ENCODE measurements at places on chromosomes 3 and 15.
A peak's percentile ranks its signal among the peaks of the same experiment; 100 is the strongest.

- DNase-seq, result peak; percentile 13
Measured at GRCh38 chr3:44624749-44625480, at the start of gene ZNF197. TSS of gene ZNF197 (plus strand) at chr3:44625036. CDS start at chr3:44629155, 4,119 bp downstream.

DNA sequence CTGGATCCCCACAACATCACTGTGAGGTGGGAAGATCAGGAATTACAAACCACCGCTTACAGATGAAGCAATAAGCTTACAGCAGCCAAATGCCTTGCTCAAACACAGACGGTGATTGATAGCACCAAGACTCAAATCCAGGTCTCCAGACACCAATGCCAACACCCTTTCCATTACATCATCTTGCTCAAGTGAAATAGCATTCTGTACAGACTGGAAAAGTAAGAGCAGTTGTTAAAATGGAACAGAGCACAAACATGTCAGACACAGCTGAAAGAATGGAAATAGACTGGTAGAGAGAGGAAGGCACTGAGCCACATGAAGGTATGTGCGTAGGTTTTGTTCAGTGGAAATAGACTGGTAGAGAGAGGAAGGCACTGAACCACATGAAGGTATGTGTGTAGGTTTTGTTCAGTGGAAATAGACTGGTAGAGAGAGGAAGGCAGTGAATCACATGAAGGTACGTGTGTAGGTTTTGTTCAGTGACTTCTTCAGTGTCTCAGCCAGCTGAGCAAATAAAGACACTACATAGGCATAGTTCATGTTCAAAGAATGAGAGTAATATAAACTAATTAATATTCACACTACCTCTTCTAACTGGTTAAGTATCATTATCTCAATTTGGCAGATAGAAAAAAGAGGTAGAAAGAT, 15.6 kb downstream of the CLDN1 start:
- no peak for DNase-seq

- no peak for DNase-seq
Measured at GRCh38 chr3:126731044-126731443, 27.0 kb downstream of the CHCHD6 start.

DNA sequence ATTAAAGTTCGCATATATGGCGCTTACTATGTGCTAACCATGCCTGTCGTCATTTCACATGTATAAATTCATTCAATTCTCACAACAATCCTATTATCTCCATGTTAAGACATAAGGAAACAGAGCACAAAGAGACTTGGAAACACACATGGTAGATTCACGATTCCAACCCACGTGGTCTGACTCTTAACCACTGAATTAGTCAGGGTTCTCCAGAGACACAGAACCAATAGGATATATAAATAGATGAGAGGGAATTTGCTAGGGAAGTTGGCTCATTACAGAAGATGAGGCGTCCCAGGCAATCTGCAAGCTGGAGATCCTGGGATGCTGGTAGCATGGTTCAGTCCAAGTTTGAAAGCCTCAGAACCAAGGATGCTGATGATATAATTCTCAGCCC, 765.3 kb downstream of the TBL1XR1 start:
- no peak for DNase-seq

DNA sequence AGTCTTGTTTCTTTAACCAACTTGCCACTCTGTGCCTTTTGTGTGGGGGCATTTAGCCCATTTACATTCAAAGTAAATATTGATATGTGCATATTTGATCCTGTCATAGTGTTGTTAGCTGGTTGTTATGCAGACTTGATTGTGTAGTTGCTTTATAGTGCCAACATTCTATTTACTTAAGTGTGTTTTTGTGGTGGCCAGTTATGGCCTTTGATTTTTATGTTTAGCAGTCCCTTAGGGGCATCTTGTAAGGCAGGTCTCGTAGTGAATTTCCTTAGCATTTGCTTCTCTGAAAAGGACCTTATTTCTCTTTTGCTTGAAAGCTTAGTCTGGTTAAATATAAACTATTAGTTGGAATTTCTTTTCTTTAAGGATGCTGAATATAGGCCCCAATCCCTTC, 282.8 kb upstream of the NECTIN3 start:
- DNase-seq, result no peak

- no peak for DNase-seq
Measured at GRCh38 chr3:64291345-64291744, 66.1 kb upstream of the PRICKLE2 start.

DNA sequence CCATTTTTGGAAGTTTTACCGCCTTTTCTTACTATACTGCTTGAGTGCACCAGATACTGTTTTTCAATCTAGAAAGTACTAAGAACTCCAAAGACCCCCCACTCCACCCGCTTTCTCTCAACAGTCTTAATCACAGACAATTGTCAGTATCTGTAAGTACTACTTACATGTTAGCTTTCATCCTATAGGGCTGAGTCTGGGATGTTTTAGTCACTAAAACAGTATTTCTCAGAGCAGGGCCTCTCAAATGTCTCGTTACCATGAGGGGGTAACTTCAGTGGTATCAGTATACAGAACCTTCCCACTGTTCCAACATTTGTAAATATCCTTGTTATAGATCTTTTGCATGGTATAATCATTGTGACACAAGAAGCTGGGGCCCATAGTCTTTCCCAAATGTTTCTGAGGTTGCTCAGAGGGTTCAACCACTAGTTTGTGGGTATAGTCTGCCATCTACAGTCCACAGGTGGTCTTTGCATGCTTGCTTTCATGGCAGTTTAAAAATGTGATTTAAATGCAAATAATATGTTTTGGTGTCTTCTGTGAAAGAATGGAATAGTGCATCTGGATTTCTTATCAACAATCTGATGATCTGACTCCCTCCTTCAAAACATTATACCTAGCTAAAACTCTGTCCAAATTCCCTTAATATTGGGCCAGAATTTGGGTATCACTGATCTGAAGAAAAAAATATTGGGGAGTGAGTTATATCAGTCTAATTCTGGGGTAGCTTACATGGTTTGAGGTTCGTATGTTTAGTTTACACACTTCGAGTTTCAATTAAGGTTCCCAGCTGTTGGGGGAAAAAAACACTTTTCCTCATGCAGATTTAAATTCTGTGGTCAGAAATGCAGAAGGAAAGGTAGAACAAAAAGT, 18.0 kb upstream of the DNAJC13 start:
- no peak for DNase-seq

- no peak for DNase-seq
Measured at GRCh38 chr3:16477056-16477455, 36.4 kb downstream of the RFTN1 start.

DNA sequence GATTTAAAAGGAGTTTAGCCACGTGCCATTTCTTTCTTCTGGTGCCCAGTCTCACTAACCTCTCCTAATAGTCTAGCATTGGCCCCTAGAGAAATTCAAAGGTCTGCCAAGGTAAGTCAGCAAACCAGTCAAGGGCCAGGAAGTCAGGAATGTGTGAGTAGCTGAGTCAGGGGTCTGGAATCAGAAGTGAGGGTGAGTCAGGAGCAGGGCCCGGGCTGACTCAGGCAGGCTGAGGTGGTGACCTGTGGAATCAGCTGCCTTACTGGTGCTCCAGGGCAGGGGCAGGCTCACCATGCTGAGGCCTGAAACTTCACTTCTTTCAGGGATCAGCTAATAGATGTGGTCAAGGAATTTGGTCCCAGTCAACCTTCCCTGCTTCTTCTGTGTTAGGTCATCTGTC, 105.8 kb upstream of the MYZAP start:
- no peak for DNase-seq

DNA sequence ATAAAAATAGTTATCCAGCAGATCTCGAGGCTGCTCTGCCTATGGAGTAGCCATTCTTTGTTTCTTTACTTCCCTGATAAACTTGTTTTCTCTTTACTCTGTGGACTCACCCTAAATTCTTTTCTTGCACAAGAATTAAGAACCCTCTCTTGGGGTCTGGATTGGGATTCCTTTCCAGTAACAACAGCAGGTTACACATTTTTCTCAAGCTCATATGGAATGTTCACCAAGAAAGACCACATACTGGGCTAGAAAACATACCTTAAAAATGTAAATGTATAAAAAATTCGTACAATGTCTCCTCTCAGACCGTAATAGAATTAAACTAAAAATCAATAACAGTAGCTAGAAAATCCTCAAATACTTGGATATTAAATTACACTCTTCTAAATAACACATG, 299.2 kb downstream of the CNTN3 start:
- DNase-seq, result no peak

- no peak for DNase-seq
Measured at GRCh38 chr15:67812241-67812644, 13.1 kb upstream of the SKOR1 start.

DNA sequence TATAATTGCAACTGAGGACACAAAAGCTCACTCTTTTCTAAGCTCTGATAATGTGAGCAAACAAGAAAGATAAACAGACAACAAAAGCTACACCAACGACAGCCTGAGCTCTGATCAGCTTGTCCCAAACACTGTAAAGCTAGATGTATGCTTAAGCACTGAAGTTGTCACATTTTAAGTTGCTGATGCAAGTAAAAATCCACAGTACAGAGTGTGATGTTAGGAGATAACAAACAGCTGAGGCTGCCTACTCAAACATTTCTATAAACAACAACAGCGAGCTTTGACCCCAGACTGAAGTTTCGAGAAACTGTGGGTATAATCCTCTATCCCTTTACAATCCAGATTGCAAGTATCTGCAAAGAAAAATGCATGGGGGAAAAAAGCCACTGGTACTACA, 10.7 kb downstream of the MTHFS start:
- DNase-seq, result no peak

DNA sequence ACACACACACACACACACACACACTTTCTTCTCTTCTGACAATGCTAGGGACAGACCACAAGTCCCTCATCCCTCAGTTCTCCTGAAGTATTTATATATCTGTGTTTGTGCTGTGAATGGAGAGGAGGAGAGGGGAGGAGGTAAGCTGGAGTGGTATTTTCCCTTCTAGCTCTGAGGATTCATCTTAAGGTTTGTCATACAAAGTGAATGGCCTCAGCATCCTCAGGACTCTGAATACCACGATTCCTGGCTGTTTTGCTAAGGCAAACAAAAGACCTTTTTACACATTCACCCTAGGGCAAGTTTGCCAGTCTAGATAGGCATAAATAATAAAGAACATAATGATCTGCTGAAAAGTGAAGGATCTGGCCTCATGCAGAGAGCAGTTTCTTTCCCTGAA, 65.7 kb upstream of the CHMP2B start:
- DNase-seq, result no peak

- no peak for DNase-seq
Measured at GRCh38 chr15:90513448-90513847, 16.3 kb upstream of the CRTC3 start.

DNA sequence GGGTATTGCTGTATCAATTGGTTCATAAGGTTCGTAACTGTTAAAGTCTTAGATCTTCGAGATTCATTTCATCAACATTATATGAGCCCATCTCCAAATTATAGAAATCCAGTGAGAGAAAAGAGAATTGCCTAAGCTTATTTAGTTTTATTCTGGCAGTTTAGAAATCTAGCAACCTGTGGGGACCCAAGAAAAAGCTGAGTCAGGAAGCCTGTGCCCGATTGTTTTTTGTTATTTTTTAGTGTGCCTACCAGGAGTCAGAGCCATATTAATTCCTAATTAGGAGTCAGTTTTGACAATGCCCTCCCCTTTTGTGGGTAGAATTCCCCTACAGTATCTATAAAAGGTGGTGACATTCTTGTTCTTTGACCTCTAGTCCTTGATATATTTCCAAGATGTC, 59.6 kb downstream of the SPRED1 start:
- DNase-seq, result no peak

Measured in effector memory CD8-positive, alpha-beta T cell (primary cell).